NCI-H2171 (cell line): ENCODE measurements at places on chromosomes 13 and 19.

GRCh38 chr13:32031025-32031814 lies at the start of gene FRY:
Gene FRY (plus strand): TSS chr13:32031774. CDS start chr13:32031796, 22 bp downstream.
- no peak for DNase-seq

DNA sequence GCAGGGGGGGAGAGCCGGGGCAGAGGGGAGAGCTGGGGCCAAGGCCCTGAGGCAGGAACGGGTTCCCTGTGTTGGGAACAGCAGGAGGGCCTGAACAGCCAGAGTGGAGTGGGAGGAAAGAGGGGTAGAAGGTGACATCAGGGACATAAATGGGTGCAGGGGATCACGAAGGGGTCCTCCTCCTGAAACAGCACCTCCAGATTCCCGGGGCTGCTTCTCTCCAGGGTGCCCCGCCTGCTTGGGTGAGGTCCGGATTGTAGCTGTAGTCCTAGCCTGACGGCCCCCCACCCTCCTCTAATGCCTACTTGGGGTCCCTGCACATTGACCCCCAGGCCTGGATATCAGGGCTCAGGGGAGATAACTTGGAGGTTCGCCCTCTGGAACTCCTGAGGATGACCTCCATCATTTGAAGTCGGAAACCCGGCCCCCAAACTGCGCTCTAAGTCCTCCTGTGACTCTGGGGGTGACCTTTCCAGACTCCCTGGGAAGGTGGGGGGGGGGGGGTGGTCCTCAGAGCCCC lies 473 bp upstream of the SCN1B start:
- DNase-seq = no peak

GRCh38 chr13:48709213-48709612 lies 55.5 kb downstream of the CYSLTR2 start:
- DNase-seq = no peak

GRCh38 chr19:38216785-38217641 lies 7.0 kb downstream of the DPF1 start:
- no peak for DNase-seq

- no peak for DNase-seq
Observed at GRCh38 chr13:44425041-44425814, 51.6 kb downstream of the SERP2 start.

- DNase-seq = no peak
Observed at GRCh38 chr19:50536662-50537305, 23.1 kb upstream of the ASPDH start.

GRCh38 chr19:47549261-47549862 lies 23.6 kb downstream of the ZNF541 start:
- no peak for DNase-seq

GRCh38 chr13:111953546-111954178 lies 113.3 kb upstream of the SOX1 start:
- no peak for DNase-seq

- DNase-seq = no peak
Observed at GRCh38 chr19:16516381-16516780, 20.2 kb downstream of the C19orf44 start.

DNA sequence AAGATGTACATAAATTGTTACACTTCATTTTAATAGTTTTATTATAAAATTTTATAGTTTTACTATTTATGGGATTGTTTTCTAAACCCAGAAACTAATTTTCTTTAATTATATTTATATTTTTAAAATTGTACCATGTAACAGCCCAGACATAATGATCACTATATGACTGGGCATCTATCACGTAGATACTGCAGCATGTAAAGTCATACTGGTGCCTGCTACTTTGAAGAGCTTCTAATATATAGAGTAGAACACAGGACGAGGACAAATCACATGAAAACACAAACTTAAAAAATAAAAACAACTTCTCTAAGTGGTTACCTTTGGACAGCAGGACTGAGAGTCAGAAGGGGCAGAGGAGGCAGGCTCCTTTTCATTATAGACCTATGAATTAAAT lies 5.3 kb downstream of the ELF1 start:
- no peak for DNase-seq

DNA sequence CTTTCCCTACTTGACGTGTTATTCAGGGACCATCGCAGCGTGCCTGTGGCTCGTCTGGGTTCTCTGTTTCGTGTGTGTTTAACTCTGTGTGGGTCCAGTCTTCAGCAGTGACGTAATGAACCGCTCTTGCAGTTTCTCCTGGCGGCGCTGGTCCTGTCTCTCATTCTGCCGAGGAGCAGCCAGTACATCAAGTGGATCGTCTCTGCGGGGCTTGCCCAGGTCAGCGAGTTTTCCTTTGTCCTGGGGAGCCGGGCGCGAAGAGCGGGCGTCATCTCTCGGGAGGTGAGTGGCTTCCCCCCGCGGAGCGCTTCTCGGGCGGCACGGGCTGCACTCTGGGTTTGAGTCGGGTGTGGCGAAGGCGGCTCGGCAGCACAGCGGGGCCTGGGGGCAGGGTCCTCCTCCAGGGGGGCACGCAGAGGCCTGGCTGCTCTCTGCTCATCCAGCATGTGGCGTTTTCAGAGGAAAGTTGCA lies 36.3 kb upstream of the TFDP1 start:
- DNase-seq = no peak

DNA sequence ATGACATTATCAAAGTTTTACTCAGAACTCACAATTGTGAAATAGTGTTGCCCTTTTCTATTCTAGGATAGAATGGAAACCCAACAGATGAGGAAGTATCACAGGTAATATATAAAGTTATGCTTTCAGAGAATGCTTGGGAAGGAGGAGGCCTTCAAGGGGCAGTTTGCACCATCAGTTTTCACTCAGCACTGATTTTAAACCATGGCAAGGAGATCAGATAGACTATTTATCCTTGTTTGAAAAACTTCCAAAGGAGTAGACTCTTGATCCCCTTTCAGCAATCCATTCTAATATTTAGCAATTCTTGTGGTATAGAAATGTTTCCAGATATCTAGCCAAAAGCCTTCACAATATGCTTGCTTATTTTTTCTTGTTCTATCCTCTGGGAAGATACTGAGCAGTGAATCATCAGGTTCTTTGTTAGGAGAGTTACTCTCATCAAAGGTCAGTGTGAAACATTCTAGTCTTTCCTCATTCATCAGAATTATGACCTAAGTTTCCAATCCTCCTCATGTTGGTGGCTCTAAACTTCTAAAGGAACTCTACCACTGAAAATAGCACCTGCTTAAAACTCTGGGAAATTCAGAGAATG lies 3.8 kb downstream of the GPC6 start:
- DNase-seq = no peak

- DNase-seq = no peak
Observed at GRCh38 chr13:23953860-23954512, 56.7 kb upstream of the C1QTNF9B start.

- DNase-seq = no peak
Observed at GRCh38 chr13:31805841-31806240, 66.5 kb downstream of the RXFP2 start.

DNA sequence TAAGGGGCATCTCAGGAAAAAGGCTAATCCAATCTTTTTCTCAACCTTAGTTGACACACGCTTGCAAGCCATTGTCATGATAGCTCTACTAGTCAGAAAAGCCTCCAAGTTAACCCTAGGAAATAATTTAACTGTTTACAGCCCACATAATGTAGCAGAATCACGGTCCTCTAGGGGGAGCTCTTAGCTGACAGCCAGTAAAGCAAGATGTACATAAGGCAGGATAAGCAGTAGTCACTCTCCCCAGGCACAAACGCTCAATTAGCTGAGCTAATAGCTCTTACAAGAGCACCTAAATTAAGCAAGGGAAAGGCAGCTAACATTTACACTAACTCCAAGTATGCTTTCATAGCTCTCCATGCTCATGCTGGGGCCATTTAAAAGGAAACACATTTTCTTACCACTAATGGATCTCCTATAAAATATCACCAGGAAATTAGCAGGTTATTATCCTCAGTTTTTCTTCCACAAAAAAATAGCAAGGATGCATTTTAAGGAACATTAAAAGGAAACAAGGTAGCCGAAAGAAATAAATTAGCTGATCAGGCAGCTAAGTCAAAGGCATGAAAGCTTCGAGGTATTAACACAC lies 33.7 kb upstream of the ZSCAN5A start:
- DNase-seq = no peak
